ENCODE measurements at places on chromosomes 7 and 10.

GRCh38 chr7:107680478-107680877, 19.9 kb downstream of the SLC26A4 start:
- no peak for DNase-seq

GRCh38 chr7:71019706-71020105, 112.2 kb upstream of the GALNT17 start:
- no peak for DNase-seq

GRCh38 chr10:21824409-21824808, 179.1 kb downstream of the DNAJC1 start:
- no peak for DNase-seq

DNA sequence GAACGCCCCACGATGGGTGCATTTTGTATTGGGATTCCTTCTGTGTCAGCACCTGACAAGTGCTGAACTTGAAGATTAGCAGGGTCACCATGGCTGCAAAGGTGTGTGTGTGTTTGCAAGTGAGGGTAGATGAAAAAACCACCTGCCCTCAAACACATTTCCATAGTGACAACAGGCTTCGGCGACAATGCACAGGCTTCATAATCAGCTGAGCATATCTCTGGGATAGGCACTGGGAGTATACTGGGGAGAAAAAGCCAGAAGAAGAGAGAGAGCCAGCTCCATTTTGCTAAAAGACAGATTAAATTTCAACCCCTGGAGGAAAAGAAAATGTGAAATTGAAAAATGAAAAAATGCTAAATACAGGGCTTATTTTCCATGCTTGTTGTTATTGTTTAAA, 656.1 kb downstream of the INHBA start:
- no peak for DNase-seq

DNA sequence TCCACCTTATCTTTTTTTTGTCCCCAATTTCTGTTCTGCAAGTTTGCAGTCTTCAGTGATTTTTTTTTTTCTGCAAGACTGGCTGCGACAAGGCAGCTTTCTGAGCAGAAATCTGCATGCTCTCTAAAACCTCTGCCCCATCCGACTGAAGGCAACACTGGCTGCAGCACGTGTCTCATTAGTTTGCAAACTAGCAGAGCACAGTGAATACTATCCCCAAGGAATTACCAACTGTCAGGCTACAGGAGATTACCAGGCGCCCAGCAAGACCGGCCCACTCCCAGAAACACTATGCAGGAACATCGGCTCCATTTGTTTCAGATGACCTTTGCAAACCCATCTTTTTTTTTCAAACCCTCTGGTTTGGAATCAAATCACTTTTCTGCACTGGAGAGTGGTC, 538.8 kb downstream of the SORCS1 start:
- no peak for DNase-seq

DNA sequence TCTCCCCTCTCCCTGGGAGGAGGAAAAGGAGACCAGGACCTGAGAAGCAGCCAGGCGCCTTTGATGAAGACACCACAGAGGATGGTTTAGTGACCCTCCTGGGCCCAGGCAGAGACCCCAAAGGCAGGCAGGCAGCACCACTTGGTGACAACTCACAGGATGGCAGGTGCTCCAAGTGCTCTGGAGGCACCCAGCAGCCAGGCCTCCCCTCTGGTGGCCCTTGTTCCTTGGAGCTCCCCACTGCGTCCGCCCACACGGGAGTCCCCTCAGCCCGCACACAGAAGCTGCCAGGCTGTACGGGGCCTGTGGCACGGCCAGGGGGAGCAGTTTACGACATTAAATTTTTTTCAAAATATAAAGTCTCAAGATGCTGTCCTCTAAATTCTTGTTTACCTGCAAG, 607.1 kb upstream of the FOXK1 start:
- no peak for DNase-seq

- DNase-seq = peak; percentile 80
Measured at GRCh38 chr7:13850185-13850752, 139.2 kb downstream of the ETV1 start.

GRCh38 chr7:112159351-112159750, 46.8 kb downstream of the DOCK4 start:
- no peak for DNase-seq

- no peak for DNase-seq
Measured at GRCh38 chr10:124560377-124561105, 98.9 kb downstream of the LHPP start.

DNA sequence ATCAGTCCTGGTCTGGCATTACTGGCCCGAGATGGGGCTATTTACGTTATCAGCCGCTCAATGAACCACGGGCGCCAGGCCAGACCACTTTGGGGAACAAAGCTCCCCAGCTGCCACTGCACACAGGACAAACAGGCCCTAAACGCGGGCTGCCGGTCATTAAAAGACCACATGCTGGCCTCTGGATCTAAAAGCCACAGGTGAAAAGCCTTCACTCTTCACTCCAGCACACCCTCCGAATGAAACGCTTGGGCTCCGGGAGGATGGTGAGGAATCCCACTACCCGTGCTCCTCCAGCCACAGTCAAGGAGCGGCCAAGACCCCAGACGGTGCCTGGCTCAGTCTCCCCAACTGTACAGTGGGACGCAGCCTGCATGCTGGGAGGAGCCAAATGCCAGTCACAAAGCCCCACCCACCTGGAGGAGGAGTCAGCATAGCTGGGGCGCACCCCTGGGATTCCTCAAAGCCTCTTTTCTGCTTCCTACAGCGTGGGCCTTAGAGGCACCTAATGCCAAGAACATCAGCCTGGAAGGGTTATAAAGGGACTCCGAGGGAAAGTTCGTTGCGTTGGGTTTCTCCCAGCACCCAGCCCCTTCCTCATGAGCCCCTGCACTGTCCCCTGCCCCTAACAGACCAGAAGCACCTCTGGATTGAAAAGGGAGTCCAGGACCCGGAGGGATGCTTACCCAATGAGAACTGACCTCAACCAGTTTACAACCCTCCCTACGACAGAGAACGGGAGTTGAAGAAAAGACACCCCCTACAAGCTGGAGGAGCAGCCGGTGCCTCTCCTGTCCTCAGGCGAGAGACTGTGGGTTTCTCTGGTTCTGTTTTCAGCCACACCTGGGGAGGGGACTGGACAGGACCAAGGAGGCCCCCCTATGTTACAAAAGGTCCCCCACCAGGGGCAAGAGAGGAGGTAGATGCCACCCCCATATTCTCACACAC, 4.7 kb downstream of the PDGFA start:
- no peak for DNase-seq

DNA sequence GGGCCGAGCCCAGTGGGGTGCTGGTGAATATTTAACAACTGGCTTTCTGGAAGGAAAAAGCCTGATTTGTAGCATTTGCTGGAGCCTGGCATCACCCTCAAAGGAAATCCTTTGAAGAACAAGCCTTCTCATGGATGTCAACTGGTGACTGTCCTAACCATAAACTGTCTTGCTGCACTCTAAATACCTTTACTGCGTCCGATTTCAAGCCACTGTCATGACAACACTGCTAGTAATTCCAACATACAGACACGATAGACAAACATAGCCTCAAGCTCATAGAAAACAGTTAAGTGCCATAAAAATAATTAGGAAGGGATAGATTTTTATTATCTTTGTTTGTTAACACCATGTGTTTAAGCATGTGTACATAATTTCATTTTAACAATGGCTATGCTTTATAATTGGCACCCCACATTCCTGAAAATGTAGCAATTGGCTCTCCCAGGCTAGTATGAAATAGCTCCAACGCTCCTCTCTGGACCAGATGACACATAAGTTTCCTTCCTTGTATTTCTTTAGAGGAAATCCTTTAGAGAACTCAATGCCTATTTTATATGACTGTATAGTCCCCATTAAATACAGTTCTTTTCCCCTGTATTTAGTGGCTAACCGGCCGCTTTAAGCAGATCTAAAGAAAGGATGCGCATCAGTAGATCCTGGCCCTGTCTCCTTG, 273.4 kb downstream of the PRPF18 start:
- no peak for DNase-seq

DNA sequence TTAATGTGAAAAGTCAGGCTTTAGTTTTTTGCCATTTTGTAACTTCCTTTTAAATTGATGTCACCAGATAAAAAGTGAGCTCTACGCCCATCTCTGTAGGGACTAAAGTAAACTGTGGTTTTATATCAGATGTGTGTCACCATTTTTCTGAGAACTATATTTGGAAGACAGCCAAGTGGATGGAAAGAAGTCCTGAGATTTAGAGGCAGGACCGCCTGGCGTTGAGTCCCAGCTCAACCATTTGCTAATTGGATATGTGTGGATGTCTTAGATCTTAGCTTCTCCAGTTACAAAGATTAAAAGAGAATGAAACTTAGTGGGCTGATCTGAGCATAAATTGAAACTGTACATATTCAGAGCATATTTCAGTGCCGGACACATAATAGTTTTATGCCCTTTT, 691.6 kb upstream of the CELF2 start:
- no peak for DNase-seq

GRCh38 chr10:125531465-125531864, 151.5 kb downstream of the TEX36 start:
- DNase-seq = no peak

- DNase-seq = no peak
Measured at GRCh38 chr7:28208506-28208905, 27.9 kb upstream of the JAZF1 start.

DNA sequence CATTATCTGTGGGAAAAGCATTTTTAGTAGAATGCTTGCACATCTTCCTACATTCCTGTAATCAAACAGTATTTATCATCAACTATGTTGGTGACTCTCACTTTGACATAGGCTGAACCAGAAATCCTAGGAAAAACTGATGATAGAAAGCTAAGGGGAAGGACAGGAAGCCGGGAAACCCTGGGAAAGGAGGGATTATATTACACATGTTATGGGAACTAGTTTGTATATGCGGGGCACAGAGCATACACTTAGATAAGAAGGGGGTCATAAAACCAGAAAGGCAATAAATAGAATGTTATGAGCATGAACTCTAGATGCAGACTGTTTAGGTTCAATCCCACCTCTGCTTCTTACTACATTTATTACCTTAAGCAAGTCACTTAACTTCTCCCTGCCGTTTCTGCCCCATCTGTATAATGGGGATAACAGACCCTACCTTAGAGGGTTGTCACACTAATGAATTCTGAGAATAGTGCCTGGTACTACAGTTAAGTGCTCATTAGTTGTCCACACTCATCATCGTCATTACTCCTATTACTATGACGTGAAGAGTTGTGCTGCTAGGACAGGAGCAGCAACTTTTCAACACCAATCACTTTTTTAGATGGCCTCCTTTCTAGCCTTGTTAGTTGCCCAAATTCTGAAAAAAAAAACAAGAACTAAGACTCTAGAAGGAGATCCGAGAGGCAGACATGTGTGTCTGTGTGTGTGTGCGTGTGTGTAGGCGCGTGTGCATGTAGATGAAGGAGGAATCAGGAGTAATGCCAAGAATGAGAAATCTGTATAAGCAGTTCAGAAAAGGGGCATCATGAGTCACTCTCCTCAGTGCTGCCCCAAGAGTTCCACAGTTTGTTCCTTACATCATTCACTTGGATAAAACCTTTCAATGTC, 52.2 kb downstream of the KMT2C start:
- no peak for DNase-seq

DNA sequence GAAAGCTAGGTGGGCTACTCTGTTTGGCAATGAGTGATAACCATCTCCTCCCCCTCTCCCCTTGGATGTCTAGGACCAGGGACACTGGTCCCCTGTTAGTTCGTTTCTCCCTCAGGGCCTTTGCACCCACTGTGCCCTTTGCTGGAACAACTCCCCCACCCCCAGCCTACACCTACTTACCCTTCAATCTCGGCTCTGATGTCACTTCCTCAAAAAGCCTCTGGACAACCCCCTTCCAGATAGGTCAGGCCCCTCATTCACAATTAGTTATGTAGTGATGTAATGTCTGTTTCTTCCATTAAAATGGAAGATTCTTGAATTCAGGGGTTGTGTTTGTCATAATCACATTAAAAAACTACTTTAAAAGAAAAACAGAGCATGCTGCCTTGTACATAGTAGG, 152.9 kb downstream of the SNX10 start:
- DNase-seq = no peak

DNA sequence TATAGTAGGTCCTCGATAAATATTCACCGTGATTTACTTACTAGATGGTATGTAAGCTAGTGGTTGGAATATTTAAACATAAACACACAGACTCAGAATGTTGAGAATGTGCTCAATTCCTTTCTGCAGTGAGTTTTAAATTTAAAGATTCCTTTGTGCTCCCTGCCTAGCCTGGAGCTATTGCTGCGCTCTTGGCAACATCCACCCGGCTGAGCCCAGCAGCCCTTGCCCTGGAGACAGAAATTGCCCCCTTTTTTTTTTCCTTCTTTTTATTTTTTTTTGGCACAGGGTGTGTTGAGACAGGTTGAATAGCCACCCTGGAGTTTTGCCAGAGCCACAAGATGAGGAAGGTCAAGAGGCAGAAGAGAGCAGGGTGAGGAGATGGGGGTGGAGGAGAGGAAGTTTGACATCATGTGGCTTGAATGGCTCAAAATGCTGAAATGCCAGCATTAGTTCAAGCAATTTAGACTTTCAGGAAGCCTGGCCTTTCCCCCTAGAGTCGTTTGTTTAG, 180.8 kb downstream of the PRKCQ start:
- no peak for DNase-seq

GRCh38 chr7:44188480-44189225, 586 bp downstream of the GCK start:
- DNase-seq = no peak

- no peak for DNase-seq
Measured at GRCh38 chr10:49169776-49170175, 18.4 kb downstream of the TMEM273 start.

DNA sequence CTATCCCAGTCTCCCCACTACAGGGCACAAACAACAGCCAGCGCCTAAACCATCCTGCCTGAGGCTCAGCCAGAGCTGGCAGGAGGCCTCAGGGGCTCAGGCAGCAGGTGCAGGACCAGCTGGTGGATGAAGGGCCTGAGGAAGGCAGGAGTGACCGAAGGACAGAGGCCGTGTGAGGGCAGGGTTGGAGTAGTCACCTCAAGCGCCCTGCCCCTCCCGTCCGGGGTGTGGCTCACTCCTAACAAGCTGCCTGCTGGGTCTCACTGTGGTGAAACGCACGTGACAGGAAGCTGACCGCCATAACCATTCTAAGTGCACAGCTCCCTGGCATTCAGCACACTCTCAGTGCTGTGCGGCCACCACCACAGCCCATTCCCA, 281.1 kb downstream of the ELFN1 start:
- no peak for DNase-seq

GRCh38 chr7:74013539-74014272, 14.3 kb upstream of the ELN start:
- DNase-seq = no peak

DNA sequence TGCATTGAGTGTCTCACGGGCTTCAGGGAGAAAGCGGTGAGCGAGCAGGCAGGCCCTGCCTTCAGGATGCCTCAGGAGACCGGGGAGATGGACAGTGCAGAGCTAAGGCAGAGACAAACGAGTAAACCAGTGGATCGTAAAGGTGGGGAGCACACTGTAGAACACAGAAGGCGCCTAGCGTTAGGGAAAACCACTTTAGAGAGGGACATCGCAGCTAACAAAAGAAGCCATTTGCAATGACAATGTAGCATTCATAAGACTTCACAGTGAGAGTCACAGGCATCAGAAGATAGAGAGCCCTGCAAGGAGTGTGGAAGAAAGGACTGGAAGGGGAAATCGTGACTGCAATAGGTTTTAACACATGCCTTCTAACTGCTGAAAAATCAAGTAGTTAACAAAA, 54.9 kb upstream of the TMEM273 start:
- DNase-seq = no peak

All from HTR-8/SVneo (cell line).